ENCODE measurements at places on chromosomes 6 and 20. TPM values are rescaled to one million over a fixed set of nuclear protein-coding genes. Genes with fewer than 3 reads are reported as not detected.

- no peak for DNase-seq
Observed at GRCh38 chr6:151229401-151230276, 10.1 kb upstream of the AKAP12 start.

DNA sequence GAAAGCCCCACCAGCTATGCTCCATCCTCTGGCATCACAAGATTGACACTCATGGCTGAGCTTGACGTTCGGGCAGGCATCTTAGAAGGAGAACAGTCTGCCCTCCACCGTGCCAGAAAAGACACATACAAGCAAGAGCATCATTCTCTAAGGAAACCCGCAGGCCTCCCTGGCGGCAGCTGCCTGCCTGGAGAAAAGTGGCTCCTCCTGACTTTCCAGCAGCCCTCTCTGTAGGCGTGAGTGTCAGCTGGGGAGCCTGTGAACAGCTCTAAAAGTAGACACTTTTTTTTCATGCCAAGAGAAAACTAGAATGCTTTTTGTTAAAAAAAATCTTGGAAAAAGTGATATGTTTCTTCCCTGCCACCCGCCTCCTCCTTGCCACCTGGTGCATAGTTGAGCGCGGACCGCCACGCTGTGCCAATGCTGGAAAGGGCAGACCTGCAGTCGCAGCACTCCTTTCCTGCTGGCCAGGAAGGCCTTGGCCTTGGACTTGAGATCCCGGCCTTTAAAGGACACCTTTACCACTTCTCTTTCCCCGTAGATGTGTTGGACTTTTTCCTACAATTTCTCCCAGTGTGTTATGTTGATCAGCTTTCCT is 29.7 kb upstream of the INSM1 start:
- no peak for DNase-seq

- DNase-seq = no peak
Observed at GRCh38 chr20:20549704-20550103, 162.7 kb downstream of the RALGAPA2 start.

ME1 gene
- 7.6 TPM for total RNA-seq

CAGE1 gene
- 0.13 TPM for total RNA-seq

LCA5 gene
- total RNA-seq = 2.2 TPM

NEU1 gene
- 73.0 TPM for total RNA-seq

GRCh38 chr20:64024141-64024990 is 11.6 kb upstream of the C20orf204 start:
- no peak for DNase-seq

DNA sequence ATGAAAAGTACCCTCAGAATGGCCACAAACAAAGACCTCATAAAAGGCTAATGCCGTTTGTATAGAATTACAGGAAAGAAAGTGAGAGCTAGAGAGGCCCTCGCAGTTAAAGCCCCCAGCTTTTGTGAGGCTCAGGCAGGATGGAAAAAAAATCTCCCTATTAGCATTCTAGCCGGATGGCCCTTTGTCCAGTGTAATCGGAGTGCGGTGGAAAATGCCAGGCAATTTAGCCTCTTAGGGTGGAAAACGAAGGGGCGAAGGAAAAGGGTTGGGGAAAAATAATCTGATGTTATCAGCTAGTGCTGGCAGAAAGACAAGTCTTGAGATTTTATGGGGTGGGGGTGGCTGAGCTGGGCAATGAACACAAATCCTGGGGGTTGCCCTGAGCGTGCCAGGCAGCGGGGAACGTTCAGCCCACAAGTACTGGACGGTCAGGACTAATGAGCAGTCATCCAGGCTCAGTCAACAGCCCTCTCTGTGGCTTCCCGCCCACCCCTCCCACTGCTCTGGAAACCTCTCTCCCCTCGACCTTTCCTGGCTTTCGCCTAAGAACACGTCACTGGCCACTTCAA is 92.4 kb downstream of the PSMG4 start:
- peak; percentile 17 for DNase-seq

DNA sequence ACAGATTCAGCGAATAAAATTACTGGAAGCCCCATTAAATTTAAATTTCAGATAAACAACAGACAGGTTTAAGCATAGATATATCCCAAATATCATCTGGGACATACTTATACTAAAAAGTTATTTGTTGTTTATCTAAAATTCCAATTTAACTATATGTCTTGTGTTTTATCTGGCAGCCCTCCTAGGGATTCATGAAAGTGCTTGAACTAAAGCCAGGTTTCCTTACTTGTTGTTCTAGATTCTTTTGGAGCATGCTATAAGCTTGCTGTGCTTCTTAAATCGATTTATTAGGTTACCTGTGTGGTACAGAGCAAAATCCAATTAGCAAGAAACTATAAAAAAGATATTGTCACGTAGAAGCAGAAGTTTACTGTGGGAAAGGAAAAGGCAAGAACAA is 202.5 kb upstream of the GMDS start:
- DNase-seq = no peak

- no peak for DNase-seq
Observed at GRCh38 chr6:158892266-158892665, 73.1 kb upstream of the EZR start.

DNA sequence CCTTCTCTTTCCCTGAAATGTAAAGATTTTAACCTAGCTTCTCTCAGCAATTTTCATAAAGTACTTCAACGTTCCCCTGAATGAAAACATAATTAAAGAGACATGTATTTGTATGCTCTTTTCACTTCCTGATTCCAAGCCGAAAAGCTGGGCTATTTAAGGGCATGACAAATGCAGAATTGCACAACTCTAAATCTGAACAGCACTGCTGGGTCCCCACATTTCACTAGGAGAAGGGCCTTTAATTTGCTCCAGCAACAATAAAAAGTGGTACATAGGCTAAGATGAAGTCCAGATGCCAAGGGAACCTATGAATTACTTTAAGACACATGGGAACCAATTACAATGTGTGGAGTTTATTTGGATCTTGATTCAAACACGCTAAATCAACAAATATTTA is 42.0 kb downstream of the IRAK1BP1 start:
- DNase-seq = no peak

DNA sequence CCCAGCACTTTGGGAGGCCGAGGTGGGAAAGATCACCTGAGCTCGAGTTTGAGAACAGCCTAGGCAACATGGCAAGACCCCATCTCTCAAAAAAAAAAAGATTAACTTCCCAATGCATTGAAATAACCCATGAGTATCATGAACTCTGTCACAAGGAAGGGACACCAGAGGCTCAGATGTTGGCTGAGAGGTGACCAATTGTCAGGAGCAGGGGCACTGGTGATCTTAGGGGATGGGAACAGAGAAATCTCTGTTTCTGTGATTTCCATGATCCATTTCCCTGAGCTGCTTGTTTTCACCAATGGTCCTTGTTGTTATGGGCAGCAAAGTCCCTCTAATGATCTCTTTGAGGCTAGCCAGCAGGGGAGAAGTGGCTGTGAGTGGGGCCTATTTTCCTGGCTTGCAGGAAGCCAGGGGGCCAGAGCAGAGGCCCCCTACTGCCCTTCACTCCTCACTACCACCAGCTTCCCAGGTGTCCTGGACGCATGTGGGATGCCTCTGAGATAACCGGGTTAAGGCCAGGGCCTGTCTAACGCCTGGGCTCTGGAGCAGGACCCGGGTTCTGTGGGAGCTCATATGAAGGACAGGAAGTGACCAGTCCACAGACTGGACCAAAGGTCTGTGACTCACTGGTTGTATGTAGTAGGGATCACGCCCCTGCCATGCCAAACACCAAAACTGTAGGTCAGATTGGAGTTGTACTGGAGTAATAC is 54.4 kb downstream of the PCNA start:
- peak; percentile 3 for DNase-seq

DNA sequence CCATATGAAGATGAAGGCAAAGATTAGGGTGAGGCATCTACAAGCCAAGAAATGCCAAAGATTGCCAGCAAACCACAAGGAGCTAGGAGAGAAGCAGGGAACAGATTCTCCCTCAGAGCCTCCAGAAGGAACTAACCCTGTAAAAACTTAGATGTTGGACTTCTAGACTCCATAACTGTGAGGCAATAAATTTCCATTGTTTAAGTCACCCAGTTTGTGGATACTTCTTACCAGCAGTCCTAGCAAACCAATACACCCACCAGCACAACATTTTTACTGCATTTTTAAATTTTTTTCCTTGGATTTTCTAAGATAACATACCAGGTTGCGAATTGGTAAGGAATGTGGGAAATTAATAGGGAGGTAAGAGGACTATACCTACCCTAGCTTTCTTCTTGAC is 47.8 kb upstream of the EYA4 start:
- DNase-seq = no peak

DNA sequence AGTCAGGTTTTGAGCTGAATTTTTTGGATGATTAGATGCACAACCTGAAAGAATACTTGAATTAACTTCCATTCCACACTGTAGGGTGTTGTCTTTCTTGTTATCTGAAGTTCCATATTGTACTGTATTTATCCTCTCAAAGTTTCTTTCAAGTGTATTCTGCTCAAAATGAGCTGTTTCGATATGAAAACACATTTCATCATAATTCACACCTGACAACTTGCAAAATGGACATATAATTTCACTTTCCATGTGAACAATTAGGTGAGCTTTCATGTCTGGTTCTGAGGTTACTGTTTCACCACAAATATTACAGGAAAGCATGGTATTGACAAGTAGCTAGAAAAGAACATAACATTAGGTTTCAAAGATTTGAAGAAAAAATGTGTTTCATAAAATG is 1.7 kb downstream of the ZUP1 start:
- DNase-seq = no peak

DNA sequence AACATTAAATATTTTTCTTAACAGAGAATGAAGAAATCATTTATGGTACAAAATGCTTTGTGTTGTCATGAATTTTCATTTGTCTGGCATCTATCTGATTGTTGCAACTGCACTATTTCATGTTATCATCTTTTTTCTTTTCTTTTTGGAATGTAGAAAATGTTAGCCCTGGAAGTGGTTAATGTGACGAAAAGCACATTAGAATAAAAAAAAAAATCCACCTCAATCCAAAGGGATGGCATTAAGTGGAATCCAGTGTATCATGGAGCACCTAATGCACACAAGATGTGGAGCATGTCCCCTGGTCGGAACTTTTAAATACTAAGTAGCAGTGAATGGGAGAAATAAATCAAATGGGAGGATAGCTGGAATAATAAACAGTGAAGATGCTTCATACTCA is 172.9 kb upstream of the MCHR2 start:
- no peak for DNase-seq

GRCh38 chr6:149364557-149364956 is 35.5 kb upstream of the SUMO4 start:
- no peak for DNase-seq

KIAA0408 gene
- not detected for total RNA-seq

DNA sequence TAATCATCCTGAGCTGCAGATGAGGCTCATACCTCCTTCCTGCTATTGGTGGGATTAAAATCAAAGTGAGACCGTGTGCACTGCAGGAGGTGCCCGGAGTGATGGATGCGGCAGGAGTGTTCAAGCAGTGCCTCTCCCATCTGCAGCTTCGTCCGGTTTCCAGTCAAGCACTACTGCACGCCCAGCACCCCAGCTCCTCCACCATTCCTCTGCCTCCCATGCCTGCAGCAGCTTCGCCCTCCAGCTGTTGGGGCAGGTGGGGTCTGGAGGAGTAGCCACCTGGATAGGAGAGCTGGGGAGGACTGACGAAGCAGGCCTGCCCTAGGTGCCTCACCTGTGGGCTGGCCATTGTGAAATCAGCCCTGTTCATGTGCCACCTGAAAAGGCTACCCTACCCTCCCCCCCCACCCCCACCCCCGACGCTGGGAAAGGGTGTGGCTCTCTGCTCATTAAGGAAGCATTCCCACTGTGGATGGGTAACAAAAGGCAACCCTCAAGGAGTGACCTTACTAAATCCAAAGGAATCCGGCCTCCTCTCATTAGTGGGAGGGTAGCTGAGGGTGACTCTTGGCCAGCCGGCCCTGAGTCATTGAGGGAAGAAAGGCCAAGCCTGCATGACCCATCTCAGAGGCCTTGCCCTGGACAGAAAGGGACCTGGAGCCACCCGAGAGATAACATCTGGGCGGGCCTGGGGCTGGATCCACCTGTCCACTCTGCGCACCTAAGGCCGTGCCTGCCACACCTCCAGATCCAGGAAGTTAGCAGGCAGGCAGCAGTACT is 115.9 kb upstream of the ARMC2 start:
- no peak for DNase-seq

All from dermis microvascular lymphatic vessel endothelial cell (primary cell).